ENCODE measurements at places on chromosomes 2 and 18.

DNA sequence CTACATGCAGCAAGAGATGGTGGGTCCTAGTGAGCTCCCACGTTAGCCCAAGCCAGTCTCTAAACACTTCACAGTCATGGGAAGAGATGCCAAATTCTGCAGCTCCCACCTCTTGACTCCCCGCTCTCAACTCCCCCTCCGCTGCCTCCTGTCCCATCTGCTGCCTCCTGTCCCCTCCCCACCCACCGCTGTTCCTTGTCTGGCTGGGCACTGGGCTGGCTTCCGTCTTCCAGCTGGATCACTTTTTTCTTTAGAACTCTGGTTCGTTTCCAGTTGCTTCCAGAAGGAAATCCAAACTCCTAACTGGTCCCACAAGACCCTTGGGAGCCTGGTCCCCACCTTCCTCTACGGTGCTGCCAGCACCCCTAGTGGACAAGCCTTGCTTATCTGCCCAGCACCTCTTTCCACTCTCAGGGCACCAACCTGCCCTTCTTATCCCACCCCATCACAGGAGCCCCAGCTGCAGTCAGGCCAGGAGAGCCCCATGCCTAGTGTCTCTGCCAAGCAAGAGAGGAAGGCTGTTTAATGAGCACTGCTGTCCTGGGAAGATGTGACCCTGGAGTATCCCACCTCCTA, 12.1 kb upstream of the TWIST2 start:
- DNase-seq: no peak

DNA sequence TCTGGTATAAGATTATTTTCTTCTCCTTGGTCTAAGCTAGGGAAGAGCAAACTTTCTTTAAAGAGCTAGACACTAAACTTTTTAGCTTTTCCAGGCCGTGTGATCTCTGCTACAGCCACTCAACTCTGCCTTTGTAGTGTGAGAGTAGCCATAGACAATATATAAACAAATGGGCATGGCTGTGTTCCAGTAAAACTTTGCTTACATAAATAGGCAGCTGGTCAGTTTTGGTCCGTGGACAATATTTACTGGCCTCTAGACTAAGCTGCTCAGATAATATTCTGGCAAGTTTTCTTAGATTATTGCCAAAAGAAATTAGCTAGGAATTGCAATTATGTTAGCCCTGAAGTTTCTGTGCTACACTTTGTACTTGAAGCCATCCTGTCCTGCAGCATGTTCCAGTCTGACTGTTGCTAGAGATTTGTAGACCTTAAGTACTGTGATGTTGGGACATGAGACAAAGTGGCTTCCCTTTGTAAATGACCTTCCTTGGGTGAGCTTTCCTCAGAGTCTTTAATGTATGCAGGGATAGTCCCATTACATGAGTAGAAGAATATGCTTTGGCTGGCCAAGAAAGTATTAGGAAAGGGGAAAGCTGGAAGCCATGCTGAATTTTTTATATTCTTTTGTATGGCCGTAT, 126.9 kb downstream of the SOX11 start:
- no peak for DNase-seq

- no peak for DNase-seq
Observed at GRCh38 chr18:7848054-7848412, 280.9 kb downstream of the PTPRM start.

DNA sequence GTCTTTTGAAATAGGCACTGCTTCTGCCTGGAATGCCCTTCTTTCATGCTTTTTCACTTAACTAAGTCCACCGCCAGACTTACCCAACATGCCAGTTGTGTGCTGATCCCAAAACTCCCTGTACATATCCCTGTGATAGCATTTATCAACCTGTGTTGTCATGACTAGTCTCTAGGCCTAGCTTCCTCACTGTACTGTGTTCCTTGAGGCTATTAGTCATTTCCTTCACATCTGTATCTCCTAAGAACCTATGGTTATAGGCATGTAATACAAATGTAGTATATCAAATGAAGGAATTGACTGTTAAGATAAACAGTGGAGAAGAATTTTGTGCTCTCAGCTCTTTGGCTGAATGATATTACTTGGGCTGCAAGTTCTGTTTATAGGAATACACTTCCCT, 184.3 kb downstream of the CYRIA start:
- no peak for DNase-seq

- no peak for DNase-seq
Observed at GRCh38 chr2:201403880-201404279, 46.7 kb upstream of the FLACC1 start.
